CD4-positive, CD25-positive, alpha-beta regulatory T cell (primary cell): ENCODE measurements at places on chromosomes 5 and 9. TPM values are rescaled to one million over a fixed set of nuclear protein-coding genes. Genes with fewer than 3 reads are reported as not detected.

SLC6A3 gene
- total RNA-seq: not detected

HAVCR2 gene
- 5.0 TPM for total RNA-seq

ARHGAP26 gene
- 40.5 TPM for total RNA-seq

PCDHB9 gene
- 0.07 TPM for total RNA-seq

TUSC1 gene
- not detected for total RNA-seq

SMC2 gene
- total RNA-seq: 6.5 TPM

ANKRD34B gene
- total RNA-seq: not detected

TBCA gene
- 94.4 TPM for total RNA-seq

MEF2C gene
- 1.6 TPM for total RNA-seq

BTNL3 gene
- not detected for total RNA-seq

LHX3 gene
- not detected for total RNA-seq

OR5C1 gene
- total RNA-seq: not detected
